ENCODE measurements at places on chromosomes 2 and 18.

DNA sequence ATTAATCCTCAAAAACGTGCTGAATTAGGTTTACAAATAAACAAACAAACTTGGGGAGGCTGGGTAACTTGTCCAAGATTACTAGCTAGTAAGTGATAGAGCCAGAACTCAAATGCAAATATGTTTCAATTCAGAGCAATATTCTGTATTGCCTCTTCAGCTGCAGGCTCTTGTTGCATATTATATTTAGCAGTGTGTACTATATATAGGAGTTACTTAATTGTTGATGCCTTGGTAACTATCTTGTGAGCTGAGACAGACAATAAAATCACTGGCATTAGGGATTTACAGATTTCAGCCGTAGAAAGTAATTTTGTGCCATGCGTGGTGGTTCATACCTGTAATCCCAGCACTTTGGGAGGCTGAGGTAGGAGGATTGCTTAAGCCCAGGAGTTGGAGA lies 10.2 kb upstream of the ANKRD12 start:
- no peak for DNase-seq

GRCh38 chr18:24341361-24341760 lies 56.3 kb downstream of the OSBPL1A start:
- DNase-seq, result no peak

DNA sequence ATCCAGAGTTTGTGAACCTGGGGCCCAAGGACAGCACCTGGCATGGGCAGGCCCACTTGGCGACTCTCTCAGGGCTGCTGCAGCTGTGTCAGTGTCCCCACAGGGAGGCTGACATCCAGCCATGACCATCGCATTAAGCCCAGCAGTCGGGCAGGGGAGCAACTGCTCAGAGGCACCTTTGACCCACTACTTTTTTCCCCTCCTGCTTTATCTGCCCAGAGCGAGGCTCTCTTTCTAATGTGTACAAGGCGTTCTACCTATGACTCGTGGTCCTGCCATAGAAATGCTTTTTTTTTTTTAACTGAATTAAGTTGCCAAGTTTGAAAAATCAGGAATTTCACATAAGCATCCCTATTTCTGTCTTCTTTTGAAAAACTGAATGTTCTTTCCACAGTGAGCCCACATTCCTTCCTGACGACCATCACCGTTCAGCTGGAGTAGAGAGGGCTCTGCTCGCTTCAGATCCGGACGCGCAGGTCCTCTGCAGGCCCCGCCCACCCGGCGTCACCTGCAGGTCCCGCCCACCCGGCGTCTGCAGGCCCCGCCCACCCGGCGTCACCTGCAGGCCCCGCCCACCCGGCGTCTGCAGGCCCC lies 403 bp upstream of the CLUL1 start:
- peak; percentile 76 for DNase-seq

- no peak for DNase-seq
Observed at GRCh38 chr18:47881752-47882455, 48.6 kb downstream of the SMAD2 start.

DNA sequence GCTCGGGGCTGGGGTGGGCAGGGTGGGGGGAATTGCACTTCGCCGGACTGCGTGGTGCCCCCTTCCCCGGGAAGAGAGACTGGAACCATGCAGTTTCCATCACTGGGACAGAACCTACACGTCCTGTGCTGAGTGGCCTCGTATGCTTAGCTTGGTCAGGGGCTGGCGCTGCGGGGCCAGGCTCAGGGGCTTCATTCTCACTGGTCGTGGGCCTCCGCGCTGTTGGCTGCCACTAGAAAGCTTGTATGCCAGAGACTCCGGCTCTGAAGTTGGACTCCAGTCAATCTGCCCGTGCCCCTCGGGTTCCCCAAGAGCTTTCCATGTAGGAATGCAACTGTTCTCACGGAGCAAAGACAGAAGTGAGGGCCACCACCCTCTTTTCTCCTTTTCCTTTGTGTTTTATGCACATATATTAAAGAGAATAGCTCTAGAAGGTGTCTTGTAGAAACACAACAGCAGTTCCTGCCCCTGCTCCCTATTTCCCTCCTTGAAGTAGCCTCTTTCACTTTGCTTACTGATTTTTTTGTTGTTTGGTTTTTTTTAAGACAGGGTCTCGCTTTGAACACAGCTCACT lies 64.0 kb upstream of the YWHAQ start:
- DNase-seq, result no peak

GRCh38 chr2:233410196-233410760 lies 56.0 kb downstream of the DGKD start:
- DNase-seq, result no peak

DNA sequence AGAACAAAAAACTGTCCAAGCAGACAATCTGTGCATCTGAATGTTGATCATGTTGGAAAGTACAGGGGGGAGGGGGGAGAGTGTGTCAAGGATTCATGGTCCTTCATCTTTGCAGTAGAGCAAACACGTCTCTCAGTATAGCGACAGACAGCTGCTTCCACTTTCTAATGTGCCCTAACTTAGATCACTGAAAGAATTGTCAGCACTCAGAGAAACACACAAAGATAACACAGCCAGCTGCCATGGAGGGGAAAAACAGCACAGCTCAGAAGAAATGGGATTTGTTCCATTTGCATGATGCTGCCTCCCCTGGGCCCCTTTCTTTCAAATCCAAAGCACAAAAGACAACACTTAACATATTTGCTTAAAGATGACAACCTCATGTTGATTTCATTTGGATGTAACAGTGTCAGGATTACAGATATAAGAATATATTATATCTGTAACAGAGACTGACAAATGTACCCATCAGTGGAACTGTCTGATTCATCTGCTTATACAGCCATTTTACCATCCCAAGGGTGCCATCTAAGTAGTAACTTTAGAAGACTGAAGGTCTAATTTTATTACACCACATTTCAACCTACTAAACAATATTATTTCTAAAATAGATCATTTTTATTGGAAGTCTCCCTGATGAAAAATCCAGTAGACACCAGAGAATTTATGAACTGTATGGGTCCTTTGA lies 17.7 kb downstream of the FIGN start:
- DNase-seq, result no peak

GRCh38 chr2:196956069-196956468 lies 29.6 kb upstream of the PGAP1 start:
- DNase-seq, result no peak

DNA sequence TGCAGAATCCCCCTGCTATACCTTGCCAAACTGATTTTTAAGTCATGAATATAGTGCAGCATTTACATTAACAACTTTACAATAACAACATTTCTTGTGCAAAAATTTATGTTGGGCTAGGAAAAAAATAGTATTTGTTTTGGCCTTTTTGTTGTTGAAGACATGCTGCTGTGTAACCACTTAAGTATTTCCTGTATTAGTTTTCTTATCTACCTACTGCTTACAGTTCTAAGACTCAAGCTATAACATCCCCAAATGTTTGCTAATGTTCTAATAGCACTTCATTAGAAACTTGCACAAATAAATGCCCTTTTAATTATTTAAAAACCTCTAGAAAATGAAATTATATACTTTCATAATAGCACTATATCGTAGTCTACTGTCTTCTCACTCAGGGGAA lies 154.3 kb upstream of the DOCK10 start:
- DNase-seq, result no peak

DNA sequence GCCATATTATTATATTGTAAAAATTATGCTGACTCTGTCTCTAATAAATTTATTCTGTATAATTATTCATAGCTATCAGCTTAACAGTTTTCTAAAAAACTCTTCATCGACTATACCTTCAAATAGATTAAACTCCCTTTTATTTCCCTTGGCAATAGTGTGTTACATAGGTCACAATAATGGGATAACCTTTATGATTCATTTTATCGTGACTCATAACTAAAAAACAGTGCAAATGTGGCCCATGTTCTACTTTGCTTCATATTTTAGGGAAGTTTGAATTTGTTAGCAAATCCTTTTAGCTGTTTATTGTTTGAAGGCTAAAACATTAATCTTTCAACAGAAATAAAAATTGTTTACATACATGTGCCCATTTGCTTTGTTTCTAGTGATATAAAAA lies 783.2 kb upstream of the CDH2 start:
- no peak for DNase-seq

DNA sequence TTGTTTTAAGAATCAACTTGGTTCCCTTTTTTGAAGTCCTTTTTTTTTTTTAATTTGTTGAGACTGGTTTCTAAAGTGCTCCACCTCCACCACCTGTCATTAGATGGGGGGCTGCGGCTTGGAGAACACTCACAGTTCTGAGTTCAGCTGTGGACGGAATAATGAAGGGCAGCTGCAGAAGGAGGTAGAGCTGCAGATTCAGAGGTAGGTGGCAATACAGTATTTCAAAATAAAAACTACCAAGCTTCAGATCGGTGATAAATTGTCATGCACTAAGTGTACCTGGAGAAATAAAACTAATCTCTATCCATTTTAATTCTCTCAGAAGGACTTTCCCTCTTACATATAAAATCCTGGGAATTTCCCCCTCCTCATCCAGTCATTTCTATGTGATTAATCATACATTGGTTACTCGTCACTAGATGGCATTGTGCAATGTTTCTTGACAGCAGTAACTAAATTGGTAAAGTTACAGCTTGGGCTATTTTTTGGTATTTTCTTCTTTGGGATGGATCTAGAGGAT lies 81.1 kb upstream of the SLC39A10 start:
- no peak for DNase-seq

- DNase-seq, result no peak
Observed at GRCh38 chr2:215397632-215398341, 38.1 kb downstream of the FN1 start.

DNA sequence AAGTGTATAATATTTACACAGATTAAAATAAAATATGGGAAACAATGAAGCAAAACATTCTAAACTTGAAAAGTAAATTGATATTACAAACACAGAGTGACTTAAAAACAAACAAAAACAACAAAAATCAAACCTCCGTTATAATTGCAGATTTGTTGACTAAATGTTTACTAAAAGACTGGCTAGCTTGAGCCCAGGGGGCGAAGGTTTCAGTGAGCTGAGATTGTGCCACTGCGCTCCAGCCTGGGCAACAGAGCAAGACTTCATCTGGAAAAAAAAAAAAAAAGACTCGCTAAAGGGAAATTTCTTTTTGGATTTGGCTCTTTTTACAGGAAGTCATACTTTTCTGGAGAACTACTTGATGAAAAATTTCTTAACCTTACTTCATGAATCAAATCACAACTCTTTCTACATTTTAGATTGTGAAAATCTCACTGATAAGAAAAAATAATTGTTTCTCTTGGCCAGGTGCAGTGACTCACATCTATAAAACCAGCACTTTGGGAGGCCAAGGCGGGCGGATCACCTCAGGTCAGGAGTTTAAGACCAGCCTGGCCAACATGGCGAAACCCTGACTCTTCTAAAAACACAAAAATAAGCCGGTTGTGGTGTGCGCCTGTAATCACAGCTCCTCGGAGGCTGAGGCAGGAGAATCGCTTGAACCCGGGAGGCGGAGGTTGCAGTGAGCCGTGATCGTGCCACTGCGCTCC lies 9.7 kb downstream of the TFPI start:
- no peak for DNase-seq

DNA sequence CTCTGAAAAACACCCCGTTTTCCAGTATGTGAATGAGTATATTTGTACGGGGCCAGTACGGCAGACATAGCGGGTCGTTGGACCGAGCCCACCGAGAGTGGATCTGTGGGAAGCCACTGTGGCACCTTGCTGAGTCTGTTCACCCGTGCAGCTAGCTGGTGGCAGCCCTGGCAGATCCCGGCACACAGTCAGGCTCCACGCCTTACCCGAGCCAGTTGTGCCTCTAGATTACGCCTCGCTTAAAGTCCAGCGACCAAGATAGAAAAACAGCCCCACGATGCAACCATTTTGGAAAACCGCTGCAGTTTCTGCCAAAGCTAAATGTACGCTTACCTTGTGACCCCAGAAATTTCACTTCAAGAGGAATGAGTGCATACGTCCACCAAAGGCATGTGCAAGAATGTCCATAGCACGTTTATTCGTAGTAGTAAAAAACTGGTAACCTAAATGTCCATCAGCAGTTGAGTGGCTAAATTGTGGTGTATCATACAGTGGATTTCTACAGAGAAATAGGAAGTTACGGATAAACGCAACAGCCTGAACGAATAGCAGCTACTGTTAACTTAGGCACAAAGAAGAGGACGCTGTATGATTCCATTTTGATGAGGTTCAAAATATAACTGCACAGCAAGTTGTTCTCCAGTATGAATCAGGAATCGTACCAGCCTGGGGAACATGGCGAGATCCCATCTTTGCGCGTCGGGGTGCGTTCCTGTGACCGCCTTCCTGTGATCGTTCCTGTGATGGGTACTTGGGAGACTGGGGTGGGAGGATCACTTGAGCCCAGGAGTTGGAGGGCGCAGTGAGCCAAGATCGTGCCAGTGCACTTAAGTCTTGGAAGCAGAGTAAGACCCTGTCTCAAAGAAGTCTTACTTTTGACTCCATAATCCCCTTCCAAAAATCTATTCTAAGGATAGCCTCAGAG lies 688 bp upstream of the WDR33 start:
- no peak for DNase-seq

GRCh38 chr2:15929861-15930260 lies 10.5 kb upstream of the MYCN start:
- DNase-seq, result no peak

DNA sequence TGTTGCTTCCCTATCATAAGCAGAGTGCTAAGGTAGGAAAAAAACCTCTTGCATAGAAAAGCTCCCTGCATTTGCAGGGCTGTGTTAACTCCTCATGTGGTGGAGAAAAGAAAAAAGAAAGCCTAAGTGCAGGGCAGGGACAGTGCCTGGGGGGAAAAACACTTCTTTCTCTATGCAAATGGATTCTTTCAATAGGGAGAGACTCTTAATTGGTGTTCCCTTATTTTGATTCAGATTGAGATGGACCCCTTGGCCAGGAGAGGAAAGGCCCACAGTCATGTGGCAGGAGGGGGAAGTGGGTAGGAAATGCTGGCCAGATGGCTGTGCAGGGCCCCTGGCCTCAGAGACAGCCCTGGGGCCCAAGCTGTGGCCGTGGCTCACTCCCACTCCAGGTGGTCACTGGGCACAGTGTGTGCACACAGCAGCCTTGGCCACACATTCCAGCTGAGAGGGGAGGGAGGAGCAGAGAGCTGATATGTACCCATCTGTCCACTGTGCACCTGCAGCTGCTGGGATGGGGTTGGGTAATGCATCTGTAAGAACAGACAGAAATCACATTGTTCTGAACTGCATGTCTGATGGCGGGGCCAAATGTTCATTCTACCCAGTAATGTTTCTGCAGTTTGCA lies 410.4 kb downstream of the DSC3 start:
- DNase-seq, result no peak

- no peak for DNase-seq
Observed at GRCh38 chr2:143734507-143734906, 605.3 kb downstream of the ARHGAP15 start.
